HCT116 (cell line): ENCODE measurements at places on chromosomes 1 and 21.

DNA sequence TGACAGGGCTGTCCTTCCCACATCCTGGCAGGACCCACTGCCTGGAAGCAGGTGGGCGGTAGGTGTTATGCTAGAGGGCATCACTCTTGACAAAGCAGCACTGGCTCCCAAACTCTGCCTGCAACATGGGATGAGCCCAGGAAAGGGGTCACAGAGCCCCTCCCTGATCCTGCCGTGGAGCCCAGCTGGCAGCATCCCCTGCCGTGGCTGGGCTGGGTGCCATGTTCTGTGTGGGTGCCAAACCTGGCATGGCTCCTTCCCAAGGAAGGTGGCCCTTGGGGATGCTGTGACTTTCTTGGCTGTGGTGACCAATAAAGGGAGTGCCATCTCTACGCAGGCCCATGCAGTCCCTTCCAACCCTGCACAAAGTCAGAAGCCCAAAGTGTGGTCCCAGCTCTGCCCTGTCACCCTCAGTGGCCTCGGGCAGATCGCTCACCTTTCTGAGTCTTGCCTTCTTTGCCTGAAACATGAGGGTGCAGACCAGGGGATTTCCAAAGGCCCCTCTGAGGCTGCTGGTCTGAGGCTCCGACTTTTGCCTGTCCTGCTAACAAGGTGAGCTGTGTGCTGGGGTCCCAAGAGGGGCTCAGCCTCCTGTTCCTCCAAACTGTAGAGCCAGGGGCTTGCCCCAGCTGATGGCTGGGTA lies 6.0 kb downstream of the CDK18 start:
- no peak for DNase-seq

GRCh38 chr1:150720703-150721102 lies at the start of gene HORMAD1:
Gene HORMAD1, minus strand, starts transcription at chr1:150720895. Its CDS starts 1,390 bp downstream, at chr1:150719505.
- DNase-seq, result no peak

DNA sequence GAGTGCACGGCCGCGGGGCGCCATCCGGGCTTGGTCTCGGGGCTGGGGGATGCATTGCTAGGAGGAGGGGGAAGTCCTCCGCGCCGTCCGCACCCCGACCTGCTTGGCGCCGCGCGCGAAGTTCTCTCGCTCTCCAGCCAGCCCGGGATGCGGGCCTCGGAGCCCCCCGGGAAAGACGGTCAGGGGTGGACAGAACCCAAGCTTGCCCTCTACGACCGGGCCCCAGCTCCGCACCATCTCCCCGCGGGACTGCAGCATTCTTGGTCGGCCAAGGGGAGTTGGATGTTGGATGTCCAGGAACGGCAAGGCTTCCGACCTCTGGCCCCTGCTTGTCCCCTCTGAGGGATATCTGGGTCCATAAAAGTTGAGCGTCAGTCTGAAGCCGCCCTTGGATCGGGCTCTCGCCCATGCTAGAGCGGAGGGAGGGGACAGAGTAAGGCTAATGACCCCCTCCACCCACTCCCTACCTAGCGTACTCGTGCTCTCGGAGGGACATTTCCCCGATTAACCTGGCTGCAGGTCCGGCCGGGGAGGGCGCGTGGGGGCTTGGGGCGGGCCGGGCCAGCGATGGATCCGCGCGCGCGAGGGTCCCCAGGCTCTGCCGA lies 522 bp downstream of the DISP3 start:
- DNase-seq, result no peak

DNA sequence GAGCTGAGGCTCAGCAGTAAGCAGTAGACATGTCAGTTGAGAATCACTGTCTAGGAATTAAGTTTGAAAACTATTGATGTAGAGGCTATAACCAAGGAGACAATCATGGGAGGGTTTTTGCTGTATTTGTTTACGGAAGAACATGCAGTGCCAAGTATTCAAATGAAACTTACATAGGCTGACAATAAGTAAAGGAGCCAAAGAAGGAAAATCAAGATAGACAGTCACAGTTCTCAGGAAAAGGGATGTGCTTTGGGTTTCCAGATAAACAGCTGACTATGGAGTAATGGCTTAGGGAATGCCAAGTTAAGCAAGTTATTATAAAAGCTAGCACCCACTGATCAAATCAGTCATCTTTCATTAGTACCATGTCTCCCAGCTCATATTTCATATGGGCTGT lies 21.5 kb downstream of the GNG12 start:
- no peak for DNase-seq
